ENCODE measurements at places on chromosomes 2 and 18.

DNA sequence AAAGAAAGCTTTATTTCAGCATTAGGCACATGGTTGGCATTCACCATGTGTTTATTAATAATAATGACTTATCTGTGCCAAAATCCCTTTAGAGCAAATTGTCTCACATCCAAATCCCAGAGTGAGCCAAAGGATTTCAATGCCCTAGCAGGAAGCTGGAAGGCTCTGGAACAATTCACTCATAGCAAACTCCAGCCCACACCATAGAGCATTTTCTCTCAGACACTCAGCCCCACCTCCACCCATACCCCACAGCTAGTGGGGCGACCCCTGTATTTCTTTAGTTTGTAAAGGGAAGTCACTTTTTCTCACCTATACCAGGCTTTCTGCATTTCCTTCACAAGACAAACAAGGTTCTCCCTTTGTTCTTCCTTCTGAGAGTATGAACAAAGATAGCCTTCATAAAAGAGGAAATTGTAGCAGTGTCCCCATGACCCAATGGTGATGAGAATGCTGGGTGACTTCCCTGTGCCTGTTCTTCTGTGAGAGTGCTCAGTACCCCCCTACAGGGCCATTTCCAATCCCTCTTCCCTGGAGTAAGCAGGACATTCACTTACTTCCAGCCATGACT lies 100.1 kb upstream of the APCDD1 start:
- no peak overlapping the region for H3K4me3 ChIP-seq
- H3K27me3 ChIP-seq, result no peaks in the 10 kb centered on the region
- no peaks in the 10 kb centered on the region for H3K4me1 ChIP-seq
- H3K27ac ChIP-seq, result no peak overlapping the region

DNA sequence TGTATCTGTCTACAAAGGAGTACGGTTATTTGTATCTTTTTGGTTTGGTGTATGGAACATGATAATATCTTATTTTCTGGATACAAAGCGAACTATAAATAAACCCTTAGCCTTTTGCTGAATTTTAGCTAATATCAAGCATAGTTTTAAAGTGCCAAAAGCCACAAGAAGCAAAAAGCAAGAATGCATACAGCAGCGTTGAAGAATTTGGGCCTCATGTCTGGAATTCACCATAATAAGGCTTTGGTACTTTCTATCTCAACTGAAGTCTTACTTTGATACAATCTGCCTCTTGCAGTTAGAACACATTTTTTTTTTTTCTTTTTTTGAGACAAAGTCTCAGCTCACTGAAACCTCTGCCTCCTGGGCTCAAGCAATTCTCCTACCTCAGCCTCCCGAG lies 151.5 kb downstream of the ERBB4 start:
- no peak overlapping the region for H3K27ac ChIP-seq
- H3K4me3 ChIP-seq, result no peak overlapping the region

- H3K27me3 ChIP-seq, result no peaks in the 10 kb centered on the region
- no peaks in the 10 kb centered on the region for H3K4me1 ChIP-seq
- no peak for DNase-seq
- no peaks in the 10 kb centered on the region for H3K36me3 ChIP-seq
Measured at GRCh38 chr2:157176602-157177001, 80.9 kb upstream of the GALNT5 start.

DNA sequence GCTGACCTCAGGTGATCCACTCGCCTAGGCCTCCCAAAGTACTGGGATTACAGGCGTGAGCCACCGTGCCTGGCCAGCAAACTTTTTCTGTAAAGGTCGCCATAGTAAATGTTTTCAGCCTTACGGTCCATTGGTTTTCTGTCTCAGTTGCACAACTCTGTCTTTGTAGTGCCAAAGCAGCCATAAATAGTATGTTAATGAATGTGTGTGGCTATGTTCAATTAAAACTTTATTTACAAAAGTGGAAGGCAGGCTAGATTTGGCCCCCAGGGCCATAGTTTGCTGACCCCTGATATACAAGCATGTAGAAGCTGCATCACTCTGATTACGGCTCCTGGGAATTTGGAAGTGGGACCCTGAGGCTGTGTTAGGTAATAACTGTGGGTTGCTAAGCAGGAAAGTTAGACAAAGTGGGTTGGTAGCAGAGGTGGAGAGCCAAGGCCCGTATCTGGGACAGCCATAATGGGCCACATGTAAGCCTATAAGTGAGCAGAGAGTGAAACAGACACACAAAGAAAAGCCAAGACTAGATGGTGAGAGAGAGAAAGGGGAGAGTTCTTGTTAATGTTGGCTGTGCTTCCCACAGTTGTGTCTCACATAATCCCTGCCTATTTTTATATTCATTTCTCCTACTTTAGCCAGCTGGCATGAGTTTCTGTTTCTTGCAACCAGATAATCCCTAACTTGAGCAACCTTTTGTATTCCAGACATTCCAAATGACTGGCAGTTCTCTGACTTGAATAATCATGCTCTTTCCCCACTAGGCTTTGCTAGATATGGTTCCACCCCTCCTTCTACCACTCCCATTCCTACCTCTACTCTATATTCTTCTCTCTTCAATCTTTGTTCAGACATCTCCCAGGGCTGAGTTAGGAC lies 223.3 kb upstream of the STON1 start:
- H3K36me3 ChIP-seq, result no peaks in the 10 kb centered on the region
- no peak overlapping the region for H3K4me3 ChIP-seq
- no peaks in the 10 kb centered on the region for H3K4me1 ChIP-seq
- H3K27ac ChIP-seq, result no peak overlapping the region

DNA sequence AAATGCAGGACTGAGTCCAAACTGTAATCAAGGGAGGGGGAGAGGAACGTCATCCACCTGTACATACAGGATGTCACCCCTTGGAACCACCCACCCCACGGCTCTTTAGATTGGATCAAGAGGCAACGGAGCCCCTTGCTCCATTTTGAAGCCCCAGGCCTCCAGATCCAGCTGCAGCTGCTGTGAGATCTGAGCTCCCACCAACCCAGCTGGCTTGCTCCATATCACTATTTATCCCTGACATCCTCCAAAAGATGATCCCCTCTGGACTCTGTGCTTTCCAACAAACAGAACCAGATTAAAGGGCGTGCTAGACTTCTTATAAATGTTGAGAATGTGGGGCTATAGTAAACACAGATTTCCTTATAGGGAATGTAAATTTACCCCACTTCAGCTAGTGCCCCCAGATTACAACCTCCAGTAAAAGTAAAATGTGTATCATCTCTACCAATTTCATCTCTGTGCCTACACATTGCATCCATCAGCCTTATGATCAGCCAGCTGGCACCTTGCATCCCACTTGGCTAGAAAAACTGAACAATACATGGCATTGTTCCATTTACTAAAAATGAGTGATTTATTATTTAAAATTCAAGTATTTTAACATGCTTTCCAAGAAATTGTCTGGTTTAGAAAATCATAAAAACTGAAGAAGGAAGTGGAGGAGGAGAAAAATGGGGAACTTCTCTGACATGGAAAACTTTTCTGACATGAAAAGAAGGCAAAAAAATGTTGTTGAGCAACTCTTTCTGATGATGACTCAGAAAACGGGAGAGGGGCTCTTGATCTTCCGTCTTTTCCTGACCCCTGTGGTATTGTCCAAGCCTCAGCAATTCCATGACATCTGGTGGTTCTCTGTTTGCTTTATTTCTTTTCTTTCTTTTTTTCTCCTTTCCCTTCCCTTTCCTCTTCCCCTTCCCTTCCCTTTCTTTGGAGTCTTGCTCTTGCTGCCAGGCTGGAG lies 262.6 kb upstream of the THUMPD2 start:
- no peak overlapping the region for H3K4me3 ChIP-seq
- no peaks in the 10 kb centered on the region for H3K36me3 ChIP-seq
- peaks cover 15% of the 10 kb centered on the region for H3K4me1 ChIP-seq
- no peaks in the 10 kb centered on the region for H3K27me3 ChIP-seq
- H3K27ac ChIP-seq, result no peak overlapping the region
